ENCODE measurements at places on chromosomes 2 and 18. TPM values are rescaled to one million over a fixed set of nuclear protein-coding genes. Genes with fewer than 3 reads are reported as not detected.

The ZC3H8 gene
- total RNA-seq: 6.5 TPM

The COLEC12 gene
- total RNA-seq: 71.5 TPM

DNA sequence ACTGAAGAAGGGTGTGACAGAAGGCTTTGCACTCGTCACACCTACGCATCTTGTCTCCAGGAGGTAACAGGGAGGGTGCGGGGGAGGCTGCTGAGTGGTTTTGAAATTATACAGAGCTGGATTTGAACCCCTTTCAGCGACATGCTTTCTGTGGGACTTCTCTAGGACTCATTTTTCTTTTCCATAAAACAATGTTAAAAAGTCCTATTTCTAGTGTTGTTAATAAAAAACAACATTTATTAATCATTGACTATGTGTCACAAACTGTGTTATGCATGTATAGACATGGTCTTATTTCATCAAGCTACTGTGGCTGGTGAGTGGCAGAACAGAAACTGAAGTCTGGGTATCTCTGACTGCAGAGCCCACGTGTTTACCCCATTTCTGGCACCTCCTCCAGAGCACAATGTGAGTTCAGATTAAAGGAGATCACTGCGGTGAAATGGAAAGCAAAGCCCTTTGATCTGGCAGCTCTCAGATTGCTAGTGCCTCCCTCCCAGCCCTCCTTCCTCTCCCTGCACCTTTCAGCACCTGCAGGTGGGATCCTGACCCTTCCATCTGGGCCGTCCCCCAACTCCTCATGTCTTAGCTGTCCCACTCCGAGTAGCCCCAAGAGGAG is 315.5 kb upstream of the MYT1L start:
- no peak for DNase-seq

- no peak for DNase-seq
Observed at GRCh38 chr2:106853631-106854030, 32.3 kb downstream of the ST6GAL2 start.

GRCh38 chr18:3256693-3257626 is 5.0 kb upstream of the MYL12B start:
- no peak for DNase-seq

The PIEZO2 gene
- 7.0 TPM for total RNA-seq

The UGT1A10 gene
- total RNA-seq: not detected

DNA sequence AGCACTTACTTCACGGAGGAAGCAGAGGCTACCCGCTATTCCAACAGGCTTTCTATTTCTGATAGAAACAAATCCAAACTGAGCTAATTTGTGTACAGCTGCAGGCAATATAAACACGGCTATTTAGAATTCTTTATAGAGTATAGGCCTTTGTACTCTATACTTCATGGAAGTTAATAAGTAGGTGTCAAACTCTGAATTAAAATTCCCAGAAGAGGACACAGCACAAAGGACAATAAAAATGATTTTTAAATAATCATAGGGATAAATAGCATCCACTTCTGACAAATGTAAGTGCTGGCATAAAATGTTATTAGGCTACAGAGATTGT is 261.5 kb downstream of the AFF3 start:
- DNase-seq: no peak

The PRR30 gene
- total RNA-seq: not detected

DNA sequence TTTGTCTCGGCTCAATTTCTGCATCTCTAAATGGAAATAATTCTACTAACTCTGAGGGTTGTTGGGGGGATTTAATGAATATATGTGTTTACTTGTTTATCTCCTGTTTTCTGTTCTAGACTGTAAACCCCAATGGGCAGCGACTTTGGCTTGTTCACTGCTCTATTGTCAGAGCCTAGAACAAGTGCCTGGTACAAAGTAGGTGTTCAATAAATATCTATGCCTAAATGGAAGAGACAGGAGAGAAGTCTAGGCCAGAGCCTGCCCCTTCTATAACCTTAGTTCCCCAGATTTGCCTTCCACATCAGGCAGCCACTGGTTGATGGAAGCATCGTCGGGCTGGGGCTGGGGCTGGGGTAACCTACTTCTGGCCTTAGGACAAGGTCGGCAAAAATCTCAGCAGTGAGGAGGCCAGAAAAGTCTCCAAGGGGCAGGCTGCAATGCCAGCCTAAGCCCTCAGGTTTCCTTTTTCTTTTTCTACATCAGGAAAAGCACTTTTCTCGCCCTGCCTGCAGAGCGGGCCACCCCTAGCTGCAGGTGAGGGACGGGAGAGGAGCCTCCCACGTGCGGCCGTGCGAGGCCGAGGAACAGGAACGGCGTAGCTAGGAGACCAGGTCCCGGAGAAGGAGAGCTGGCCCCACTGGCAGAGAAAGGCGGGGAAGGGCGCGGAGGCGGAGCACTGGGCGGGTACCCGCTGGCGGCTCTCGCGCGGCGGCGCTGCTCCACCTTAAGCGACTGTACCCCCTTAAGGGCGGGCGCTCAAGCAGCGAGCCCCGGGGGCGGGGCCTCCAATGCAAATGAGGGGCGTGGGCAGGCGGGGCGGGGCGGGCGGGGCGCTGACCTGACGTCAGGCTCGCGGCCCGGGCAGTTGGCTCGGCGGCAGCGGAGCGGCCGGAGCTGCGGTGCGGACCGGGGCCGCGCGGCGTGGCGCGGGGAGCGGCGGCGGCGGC is at the start of gene CNNM4:
TSS of gene CNNM4 (plus strand) at position 867 of the 950 bp plus-strand sequence. CDS start 98 bp downstream, outside the sequence.
- peak; percentile 98 for DNase-seq

All from upper lobe of left lung (tissue), 6 donors.